ENCODE measurements at places on chromosomes 3 and 15.

- no peak for DNase-seq
Measured at GRCh38 chr3:110940055-110940454, 131.6 kb upstream of the NECTIN3 start.

GRCh38 chr3:146189519-146190173 is 28.7 kb upstream of the PLOD2 start:
- DNase-seq: no peak

- no peak for DNase-seq
Measured at GRCh38 chr3:109337393-109337792, at the start of gene DPPA4. Gene DPPA4 (minus strand): TSS chr3:109337546. CDS start chr3:109337517, 29 bp downstream.

- DNase-seq: no peak
Measured at GRCh38 chr3:78670746-78671145, 1097.1 kb downstream of the ROBO1 start.

GRCh38 chr3:129549006-129549800 is 6.2 kb downstream of the H1-8 start:
- DNase-seq: no peak

- no peak for DNase-seq
Measured at GRCh38 chr15:85773249-85773648, 21.5 kb downstream of the KLHL25 start.

DNA sequence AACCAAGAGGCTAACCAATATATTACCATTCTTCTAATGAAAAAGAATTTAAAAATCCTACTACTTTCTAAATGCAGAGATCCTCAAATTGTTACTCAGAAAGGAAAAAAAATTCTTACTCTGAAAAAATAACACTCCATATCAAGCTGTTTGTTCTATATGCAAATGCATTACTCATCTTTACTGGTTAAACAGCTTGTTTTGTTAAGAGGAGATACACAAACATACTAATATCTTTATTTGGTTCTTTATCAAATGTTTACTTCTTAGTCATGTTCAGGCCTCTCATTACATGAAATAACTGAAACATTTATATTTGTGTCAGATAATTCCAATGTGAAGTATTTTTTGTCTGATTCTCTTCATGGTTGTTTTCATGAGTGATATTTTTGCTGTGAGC is 146.8 kb downstream of the PCCB start:
- no peak for DNase-seq

GRCh38 chr3:83500422-83500821 is 1458.4 kb upstream of the CADM2 start:
- no peak for DNase-seq

DNA sequence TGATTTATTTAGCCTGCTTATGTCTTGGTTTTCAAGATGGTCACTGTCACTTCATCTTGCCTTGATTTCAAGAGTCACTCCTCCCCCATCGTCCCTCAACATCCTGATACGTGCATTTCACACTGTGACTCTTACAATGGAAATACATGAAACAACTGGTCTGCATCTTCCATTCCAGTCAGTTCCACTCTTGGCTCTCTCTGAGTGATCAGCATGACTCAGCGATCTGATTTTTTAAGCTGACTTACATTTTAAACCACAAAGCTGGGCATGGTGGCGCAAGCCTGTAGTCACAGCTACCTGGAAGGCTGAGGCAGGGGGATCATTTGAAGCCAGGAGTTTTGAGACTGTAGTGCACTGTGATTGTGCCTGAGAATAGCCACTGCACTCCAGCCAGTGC is 271.2 kb upstream of the ROPN1 start:
- no peak for DNase-seq

GRCh38 chr3:128182656-128183055 is 29.4 kb downstream of the EEFSEC start:
- DNase-seq: no peak

DNA sequence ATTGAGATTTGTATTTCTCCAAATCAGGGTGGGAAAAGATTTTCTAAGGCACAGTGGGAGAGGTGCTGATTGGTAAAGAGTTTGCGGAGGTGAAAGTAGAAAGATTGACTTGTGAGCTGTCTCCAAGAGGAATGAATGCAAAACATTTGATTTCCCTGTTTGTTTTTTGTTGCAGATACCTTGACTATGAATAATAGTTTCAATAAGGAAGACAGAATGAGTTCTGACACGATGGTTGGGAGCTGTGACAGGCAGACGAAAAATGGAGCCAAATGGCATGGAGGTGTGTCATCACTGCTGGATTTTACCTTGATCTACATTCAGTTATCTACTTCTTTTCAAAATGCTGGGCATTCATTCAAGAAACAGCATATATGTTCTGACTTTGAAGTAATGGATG is 145.1 kb downstream of the NFKBIZ start:
- DNase-seq: no peak

DNA sequence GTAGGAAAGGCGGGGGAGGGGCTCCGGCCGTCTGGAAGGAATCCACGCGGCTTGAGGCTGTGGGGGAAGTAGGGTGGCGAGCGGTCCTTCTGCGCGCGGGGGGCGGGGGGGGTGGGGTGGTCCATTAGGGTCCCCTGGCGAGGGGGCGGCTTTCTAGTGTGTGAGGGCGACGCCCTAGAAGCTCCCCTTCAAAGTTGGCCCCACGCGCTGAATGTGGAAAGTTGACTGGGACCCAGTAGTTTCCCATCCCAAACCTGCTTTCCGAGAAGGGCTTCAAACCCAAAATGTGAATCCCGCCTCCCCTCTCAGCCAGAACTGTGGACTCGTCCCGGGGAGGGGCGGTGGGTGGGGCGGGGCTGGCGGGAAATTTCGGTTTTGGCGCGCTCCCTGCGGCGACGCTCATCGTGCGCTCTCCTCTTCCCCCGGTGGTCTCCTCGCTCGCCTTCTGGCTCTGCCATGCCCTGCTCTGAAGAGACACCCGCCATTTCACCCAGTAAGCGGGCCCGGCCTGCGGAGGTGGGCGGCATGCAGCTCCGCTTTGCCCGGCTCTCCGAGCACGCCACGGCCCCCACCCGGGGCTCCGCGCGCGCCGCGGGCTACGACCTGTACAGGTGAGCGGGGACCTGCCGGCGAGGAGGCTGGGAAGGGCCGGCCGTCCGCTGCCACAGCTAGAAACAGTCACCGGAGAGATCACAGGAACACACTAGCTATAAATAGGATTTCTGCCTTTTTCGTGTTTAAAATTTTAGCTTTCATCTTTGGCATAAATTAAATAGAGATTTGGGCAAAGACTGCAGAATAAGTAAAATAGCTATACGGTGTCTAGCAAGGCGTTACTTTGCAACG is 790 bp downstream of the DUT start:
- peak; percentile 43 for DNase-seq

- DNase-seq: no peak
Measured at GRCh38 chr3:67648701-67649100, 5.7 kb downstream of the SUCLG2 start.

DNA sequence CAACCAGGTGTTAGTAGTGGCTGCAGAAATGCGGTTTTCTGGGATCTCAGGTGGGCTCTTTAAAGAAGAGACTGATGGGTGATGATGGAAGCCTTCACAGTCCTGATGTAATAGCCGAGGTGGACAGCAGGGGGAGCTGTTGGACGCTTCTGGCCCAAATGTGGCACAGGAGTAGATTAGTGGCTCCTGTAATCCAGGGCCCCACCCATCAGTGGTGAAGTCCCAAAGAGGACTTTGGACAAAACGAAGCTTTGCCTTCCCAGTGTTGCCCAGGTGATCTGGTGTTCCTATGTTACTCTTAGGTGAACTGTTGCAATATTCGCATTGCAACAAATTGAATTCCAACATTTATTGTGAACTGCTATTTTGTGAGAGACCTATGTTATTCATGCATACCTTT is 31.8 kb upstream of the MYZAP start:
- DNase-seq: peak; percentile 14

DNA sequence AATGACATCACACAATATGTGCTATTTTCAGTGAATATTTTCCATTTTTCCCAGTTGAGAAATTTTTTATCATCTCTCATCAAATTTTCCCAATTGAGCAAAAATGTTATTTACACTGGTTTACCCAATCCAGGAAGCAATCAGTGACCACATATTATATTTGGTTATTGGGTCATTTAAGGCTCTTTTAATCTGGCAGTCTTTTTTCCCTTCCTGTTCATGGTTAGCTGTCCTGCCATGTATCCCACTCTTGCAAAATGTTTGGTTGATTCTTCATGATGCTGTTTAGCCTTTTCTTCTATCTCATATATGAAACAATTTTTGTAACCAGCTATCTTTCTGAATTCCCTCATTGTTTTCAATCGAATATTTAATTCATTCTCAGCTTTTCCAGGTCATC is 626.0 kb downstream of the RBMS3 start:
- DNase-seq: no peak

- no peak for DNase-seq
Measured at GRCh38 chr15:43931119-43931518, 104.3 kb downstream of the WDR76 start.

DNA sequence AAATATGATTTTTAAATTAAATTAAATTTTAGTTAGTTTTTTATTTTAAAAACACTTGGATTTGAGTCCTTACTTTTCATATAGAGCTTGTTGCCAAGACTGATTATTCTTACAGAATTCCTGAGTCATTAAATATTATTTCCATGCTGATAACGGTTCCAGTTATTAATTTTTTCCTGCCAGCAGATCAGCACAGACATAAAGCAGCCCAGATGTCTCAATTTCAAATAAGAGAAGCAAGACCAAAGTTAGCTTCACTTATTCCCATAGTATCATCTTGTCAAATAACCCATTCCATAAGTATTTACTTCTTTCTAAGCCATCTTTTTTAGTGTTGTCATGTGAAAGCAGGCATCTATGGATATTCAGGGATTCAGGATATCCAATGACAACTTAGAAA is 75.3 kb downstream of the SSR3 start:
- no peak for DNase-seq

GRCh38 chr3:129230311-129231019 is 18.9 kb upstream of the COPG1 start:
- DNase-seq: no peak

- no peak for DNase-seq
Measured at GRCh38 chr3:187738331-187739093, 6.8 kb downstream of the BCL6 start.

GRCh38 chr3:131750256-131750655 is 247.5 kb upstream of the MRPL3 start:
- no peak for DNase-seq

DNA sequence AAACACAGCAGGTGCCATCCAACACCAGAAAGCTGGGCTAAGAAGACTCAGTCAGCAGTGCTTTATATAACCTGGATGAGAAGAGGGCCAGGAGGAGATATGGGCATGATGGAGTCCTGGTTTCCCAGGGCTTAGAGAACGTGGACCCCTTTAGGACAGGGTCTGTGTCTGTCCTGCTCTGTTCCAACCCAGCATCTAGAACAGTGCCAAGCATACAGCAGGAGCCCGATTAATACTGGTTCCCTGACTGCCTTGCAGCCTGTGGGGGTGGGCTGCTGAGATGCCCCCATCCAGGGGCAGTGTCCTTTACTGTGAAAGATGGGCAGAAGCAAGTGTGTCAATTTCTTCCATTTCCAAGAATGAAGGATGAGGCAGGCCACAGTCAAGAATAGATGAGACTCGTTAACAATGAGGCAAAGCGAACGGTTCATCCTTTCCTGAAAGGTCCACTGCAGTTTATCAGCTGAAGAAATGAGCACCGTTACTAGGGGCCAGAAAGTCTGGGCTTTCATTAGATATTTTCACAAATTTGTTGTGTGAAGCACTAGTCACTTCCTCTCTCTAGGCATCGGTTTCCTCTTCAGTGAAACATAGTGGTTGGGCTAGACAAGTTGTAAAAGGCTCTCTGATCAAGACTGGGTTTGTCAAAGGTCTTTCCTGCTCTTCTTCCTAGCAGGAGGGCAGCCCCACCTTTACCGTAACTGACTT is 72.0 kb upstream of the HERC1 start:
- no peak for DNase-seq

GRCh38 chr3:77686560-77686959 is 646.7 kb downstream of the ROBO2 start:
- DNase-seq: no peak

DNA sequence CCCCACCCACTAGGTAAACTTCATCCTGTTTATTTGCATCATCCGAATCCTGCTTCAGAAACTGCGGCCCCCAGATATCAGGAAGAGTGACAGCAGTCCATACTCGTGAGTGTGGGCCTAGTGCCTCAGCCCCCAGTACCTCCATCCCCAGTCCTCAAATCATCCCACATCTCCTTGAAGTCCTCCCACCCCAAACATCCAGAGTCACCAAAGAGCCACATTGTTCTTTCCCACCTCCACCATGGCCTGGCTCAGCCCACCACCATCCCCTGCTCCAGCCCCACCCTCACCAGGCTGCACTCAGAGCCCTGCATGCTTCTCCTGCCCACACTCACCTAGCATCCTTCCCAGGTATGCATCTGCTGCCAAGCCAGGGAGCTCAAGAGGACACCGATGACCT is 29.8 kb downstream of the VIPR1 start:
- no peak for DNase-seq

DNA sequence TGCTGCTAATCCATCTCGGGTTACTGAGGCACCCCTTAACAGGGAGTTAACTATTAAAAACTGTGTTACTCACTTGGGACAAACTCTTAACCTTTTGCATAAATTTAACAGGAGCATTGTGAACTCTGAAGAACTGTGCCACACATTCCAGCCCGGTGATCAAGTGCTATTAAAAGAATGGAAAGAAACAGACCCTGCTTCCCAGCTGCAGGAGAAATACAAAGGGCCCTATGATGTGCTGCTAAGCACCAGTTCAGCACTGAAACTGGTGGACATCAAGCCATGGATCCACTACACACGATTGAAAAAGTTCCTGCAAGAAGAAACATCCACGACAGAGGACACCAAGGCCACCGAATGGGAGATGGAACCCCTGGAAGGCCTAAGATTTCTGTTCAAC is 114.7 kb upstream of the PLCL2 start:
- no peak for DNase-seq

DNA sequence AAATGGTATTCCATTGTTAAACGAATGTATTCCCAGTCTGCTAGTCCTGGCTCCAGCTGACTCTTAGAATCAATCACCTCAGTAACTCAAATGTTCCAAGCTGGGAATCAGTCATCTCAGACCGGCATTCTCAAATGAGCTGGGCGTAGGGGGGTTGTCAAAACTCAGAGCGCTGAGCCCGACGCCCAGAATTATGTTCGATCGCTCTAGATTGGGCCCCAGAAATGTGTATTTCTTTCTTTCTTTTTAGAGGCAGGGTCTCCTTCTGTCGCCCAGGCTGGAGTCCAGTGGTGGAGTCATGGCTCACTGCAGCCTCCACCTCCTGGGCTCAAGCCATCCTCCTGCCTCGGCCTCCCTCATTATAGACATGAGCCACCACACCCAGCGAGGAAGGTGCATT is 99.3 kb upstream of the IGF1R start:
- DNase-seq: no peak

- DNase-seq: no peak
Measured at GRCh38 chr3:37903734-37904133, 42.1 kb downstream of the CTDSPL start.

GRCh38 chr15:72229076-72229946 is 1.7 kb downstream of the PKM start:
- no peak for DNase-seq

GRCh38 chr15:67720556-67721175 is 104.6 kb upstream of the SKOR1 start:
- no peak for DNase-seq

- DNase-seq: no peak
Measured at GRCh38 chr3:11254876-11255275, 17.3 kb upstream of the ATG7 start.

All from stimulated activated CD8-positive, alpha-beta memory T cell treated with anti-CD3 and anti-CD28 coated beads, Interleukin-7, amount 100 ng/mL, for 1 hour (primary cell).